ENCODE measurements at places on chromosomes 13 and 19. TPM values are rescaled to one million over a fixed set of nuclear protein-coding genes. Genes with fewer than 3 reads are reported as not detected.

The HNRNPA1L2 gene
- total RNA-seq, result 6.8 TPM

The ZSCAN4 gene
- not detected for total RNA-seq

The FFAR1 gene
- not detected for total RNA-seq

The PRODH2 gene
- not detected for total RNA-seq

The NCCRP1 gene
- 2.0 TPM for total RNA-seq

The VSTM1 gene
- total RNA-seq, result not detected

The GIPC3 gene
- not detected for total RNA-seq

The RINL gene
- total RNA-seq, result 4.1 TPM

The PSG3 gene
- total RNA-seq, result not detected

The SEMA6B gene
- total RNA-seq, result 0.21 TPM

GRCh38 chr13:23671897-23672296 is 101.7 kb downstream of the TNFRSF19 start:
- no peak overlapping the region for H3K27ac ChIP-seq
- H3K4me1 ChIP-seq, result no peaks in the 10 kb centered on the region
- no peak overlapping the region for H3K4me3 ChIP-seq
- H3K27me3 ChIP-seq, result no peaks in the 10 kb centered on the region

DNA sequence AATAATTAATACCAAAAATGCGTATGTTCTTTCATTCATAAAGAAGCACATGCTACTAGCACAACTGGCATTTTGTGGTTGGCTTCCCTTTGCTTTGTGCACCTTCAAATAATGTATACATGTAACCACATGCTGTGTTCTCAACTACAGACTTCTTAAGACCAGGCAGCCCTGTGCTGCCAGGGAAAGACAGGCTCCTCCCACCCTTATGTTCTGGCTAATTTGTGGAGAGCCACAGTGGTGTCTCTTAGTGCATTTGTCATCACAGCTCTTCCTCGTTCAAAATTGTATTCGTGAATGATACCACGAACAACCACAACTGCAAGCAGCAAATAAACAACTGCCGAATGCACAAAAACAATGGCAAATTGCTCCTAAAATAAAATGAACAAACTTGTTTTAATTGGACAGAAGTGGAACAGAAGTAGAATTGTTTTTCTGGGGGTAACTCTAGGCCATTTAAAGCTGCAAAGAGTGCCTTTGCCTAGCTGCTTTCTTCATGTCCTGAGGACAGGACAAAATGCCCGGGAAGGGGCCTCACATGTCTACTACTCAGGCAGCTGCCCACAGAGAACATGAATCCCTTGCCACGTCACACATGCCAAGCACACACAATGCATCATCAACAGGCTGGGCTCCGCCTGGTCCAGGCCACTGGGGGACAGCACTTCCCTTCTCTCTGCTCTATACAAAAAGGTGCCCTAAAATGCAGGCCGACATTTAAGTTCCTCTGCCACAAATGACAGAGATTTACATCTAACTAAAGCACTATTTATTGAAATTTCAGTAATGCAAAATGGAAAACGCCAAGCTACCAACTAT is 21.7 kb downstream of the IRS2 start:
- no peak overlapping the region for H3K27ac ChIP-seq
- no peak for DNase-seq
- H3K4me3 ChIP-seq, result no peak overlapping the region
- no peaks in the 10 kb centered on the region for H3K36me3 ChIP-seq
- no peaks in the 10 kb centered on the region for H3K27me3 ChIP-seq

- H3K36me3 ChIP-seq, result peaks cover 31% of the 10 kb centered on the region
- DNase-seq, result no peak
- H3K27ac ChIP-seq, result no peak overlapping the region
- H3K4me3 ChIP-seq, result no peak overlapping the region
- no peaks in the 10 kb centered on the region for H3K4me1 ChIP-seq
Measured at GRCh38 chr19:36028313-36029041, 4.2 kb downstream of the CLIP3 start.

GRCh38 chr13:50991579-50992521 is 82.3 kb downstream of the RNASEH2B start:
- no peak overlapping the region for H3K27ac ChIP-seq
- H3K36me3 ChIP-seq, result no peaks in the 10 kb centered on the region
- H3K27me3 ChIP-seq, result no peaks in the 10 kb centered on the region
- no peak overlapping the region for H3K4me3 ChIP-seq

GRCh38 chr19:57334191-57334590 is 13.9 kb downstream of the ZNF543 start:
- H3K4me1 ChIP-seq, result no peaks in the 10 kb centered on the region
- no peak for DNase-seq
- H3K27ac ChIP-seq, result no peak overlapping the region
- H3K27me3 ChIP-seq, result no peaks in the 10 kb centered on the region
- H3K36me3 ChIP-seq, result peaks cover 4% of the 10 kb centered on the region
- no peak overlapping the region for H3K4me3 ChIP-seq

- no peak overlapping the region for H3K27ac ChIP-seq
- H3K4me1 ChIP-seq, result peaks cover 8% of the 10 kb centered on the region
- H3K4me3 ChIP-seq, result no peak overlapping the region
- H3K27me3 ChIP-seq, result no peaks in the 10 kb centered on the region
- DNase-seq, result no peak
Measured at GRCh38 chr13:20696073-20696472, 7.4 kb upstream of the IL17D start.

DNA sequence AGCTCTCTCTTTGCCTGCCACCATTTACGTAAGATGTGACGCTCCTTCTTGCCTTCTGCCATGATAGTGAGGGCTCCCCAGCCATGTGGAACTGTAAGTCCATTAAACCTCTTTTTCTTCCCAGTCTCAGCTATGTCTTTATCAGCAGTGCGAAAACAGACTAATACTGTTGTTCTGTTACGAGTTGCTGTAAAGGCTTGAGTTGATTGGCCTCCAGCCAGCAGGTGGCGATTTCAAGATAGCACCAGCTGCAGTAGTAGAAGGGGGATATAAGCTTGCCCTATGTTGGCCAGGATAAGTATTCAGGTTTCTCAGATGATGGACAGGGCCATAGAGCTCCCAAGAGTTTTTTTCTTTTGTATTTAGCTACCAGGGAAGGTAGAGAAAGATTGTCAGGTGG is 385.5 kb downstream of the MZT1 start:
- H3K4me3 ChIP-seq, result no peak overlapping the region
- H3K27me3 ChIP-seq, result no peaks in the 10 kb centered on the region
- H3K4me1 ChIP-seq, result no peaks in the 10 kb centered on the region
- DNase-seq, result no peak
- no peak overlapping the region for H3K27ac ChIP-seq

DNA sequence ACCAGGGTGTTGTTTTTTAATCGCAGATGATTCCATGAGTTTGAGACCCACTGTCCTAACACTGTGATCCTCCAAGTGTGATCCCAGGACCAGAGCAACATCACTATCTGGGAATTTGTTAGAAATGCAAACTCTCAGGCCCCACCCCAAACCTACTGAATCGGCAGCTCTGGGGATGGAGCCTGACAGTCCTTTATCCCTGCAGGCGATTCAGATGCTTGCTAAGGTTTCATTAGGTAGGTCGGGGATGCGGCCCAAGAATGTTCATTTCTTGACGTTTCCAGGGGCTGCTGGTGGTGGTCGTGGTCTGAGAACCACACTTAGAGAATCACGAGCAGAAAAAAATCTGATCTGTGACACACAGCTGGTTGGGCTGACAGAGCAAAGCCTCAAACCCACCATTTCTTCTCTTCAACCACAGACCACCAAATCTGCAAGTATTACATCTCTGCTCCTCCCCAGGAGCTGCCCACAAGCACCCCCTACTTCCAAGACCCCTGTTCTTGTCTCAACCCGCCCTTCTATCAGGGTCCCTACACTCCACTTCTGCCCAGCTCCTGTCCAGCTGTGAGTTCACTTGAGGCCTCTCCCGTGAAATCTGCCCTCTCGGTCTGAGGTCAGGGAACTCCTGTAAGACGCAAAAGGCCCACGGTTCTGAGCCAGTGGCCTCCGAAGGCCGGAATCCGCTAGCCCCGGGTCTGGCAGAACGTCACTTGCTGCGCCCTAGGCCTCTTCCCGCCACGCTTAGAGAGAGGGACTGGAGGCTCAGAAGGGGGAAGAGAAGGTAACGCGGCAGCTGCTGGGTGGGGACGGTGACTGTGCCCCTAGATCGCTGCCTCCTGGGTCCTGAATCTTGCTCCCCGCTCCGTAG is 1.1 kb upstream of the FARP1 start:
- no peaks in the 10 kb centered on the region for H3K4me1 ChIP-seq
- H3K27me3 ChIP-seq, result no peaks in the 10 kb centered on the region
- peak overlapping the region; percentile 73 for H3K4me3 ChIP-seq
- no peak for DNase-seq
- H3K27ac ChIP-seq, result no peak overlapping the region
- peaks cover 14% of the 10 kb centered on the region for H3K36me3 ChIP-seq

DNA sequence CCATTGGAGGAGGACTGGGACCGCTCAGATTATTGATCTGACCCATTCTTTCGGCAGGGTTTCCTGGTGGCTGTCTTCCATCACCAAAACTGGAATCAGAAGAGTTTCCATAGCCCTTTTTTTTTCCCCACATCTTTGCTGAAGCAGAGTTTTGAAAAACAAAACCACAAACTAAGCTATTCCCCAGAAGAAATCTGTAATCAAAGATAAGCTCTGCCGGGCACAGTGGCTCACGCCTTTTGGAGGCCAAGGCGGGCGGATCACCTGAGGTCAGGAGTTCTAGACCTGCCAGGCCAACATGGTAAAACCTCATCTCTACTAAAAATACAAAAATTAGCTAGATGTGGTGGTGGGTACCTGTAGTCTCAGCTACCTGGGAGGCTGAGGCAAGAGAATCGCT is 4.2 kb upstream of the ICAM1 start:
- no peak for DNase-seq
- peaks cover 29% of the 10 kb centered on the region for H3K36me3 ChIP-seq
- peaks cover 8% of the 10 kb centered on the region for H3K4me1 ChIP-seq
- peak overlapping the region; percentile 33 for H3K27ac ChIP-seq

DNA sequence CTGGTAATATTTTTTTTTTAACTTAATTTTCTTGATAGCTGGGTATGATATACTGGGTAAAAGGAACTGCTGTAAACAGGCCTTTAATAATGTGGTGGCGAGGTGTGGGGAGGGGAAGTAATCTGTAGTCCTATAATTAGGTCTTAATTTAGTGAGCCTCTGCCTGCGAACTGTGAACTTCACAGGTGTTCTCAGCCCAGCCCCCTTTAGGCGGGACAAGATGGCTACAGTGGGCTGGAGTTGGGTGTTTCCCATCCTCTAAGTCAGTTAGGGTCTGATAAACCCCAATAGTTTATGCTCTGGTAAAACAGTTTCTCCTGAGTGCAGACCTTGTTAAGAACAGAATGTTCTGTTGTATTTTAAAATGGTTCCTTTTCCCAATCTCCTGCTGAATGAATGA is 97.6 kb upstream of the SERP2 start:
- H3K4me1 ChIP-seq, result peaks cover 12% of the 10 kb centered on the region
- no peak overlapping the region for H3K4me3 ChIP-seq
- no peaks in the 10 kb centered on the region for H3K27me3 ChIP-seq

- H3K27ac ChIP-seq, result no peak overlapping the region
- H3K27me3 ChIP-seq, result no peaks in the 10 kb centered on the region
- no peak overlapping the region for H3K4me3 ChIP-seq
- no peak for DNase-seq
- no peaks in the 10 kb centered on the region for H3K36me3 ChIP-seq
Measured at GRCh38 chr13:87147076-87147475, 524.1 kb upstream of the SLITRK5 start.

DNA sequence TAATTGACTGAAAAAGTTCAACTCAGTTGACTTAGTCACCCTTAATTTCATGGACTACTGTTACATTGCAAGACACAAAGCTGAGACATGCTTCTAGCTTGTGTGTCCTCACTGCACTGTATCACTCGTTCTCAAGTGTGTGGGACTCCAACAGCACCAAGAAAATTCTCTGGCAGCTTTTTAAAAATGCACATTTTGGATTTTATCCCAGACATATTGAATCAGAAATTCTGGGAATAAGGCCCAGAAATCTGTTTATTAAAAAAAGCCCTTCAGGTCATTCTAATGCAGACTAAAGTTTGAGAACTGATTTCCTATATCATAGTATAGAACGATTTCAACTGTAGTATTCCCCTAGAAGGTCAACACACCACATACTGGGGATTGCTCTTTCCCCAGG is 1485.3 kb downstream of the PCDH9 start:
- H3K27me3 ChIP-seq, result no peaks in the 10 kb centered on the region
- H3K27ac ChIP-seq, result no peak overlapping the region
- DNase-seq, result no peak

- H3K27me3 ChIP-seq, result peaks cover 8% of the 10 kb centered on the region
- no peak overlapping the region for H3K27ac ChIP-seq
- H3K36me3 ChIP-seq, result peaks cover 4% of the 10 kb centered on the region
- DNase-seq, result peak; percentile 90
- H3K4me3 ChIP-seq, result no peak overlapping the region
- H3K4me1 ChIP-seq, result peaks cover 20% of the 10 kb centered on the region
Measured at GRCh38 chr19:42176990-42177685, 40.3 kb downstream of the DEDD2 start.

DNA sequence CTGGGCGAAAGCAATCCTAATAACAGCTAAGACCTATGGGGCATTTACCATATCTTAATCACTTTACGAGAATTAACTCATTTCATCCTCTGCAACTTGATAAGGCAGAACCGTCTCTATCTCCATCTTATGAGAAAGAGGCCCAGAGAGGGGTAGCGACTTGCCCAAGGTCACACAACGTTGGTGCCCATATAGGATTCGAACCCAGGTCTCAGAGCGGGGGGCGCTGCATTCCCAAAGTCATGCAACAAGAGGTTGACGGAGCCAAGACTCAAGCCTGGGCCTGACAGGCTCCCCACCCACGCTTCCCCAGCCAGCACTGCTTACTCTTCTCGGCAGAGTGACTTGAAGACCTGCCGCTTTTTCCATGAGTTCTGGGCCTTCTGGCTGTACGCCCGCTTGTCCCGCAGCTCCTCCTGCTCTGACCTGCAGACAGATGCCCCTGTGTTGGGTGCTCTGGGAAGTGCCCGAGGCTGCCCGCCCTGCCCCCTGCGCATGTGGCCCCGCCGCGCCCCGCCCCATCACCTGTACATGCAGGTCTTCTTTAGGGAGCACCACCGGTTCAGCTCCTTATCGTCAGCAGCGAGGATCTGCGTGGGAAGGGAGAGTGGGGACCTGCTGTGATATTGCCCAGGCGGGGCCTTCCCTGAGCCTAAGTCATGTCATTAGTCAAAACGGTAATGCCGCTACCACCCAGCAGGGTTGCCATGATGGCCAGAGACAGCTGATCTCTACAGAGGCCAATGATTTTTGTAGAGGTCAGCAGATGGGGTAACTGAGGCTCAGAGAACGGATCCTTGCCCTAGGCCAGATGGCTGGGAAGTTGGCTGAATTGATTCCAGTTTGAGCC is 10.8 kb downstream of the KRI1 start:
- no peaks in the 10 kb centered on the region for H3K4me1 ChIP-seq
- no peaks in the 10 kb centered on the region for H3K27me3 ChIP-seq
- no peak overlapping the region for H3K4me3 ChIP-seq

DNA sequence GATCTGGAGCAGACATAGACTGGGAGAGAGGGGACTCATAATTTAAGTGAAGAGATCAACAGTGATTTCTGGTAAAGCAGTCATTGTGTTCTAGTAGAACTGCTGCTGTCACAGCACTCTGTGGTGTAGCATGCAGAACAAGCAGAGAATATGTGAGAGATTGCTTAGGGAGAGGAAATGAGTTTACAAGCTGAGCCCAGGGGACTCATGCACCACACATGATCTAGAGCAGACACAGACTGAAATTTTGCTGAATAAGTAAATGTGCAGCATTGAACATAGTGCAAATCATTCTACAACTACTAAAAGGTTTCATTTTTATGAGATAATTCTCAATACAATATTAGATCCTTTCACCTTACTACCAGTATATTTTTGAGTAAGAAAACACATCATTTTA is 125.7 kb downstream of the MYO16 start:
- DNase-seq, result no peak
- no peak overlapping the region for H3K4me3 ChIP-seq
- no peaks in the 10 kb centered on the region for H3K36me3 ChIP-seq
- no peak overlapping the region for H3K27ac ChIP-seq
- no peaks in the 10 kb centered on the region for H3K27me3 ChIP-seq

Measured in Calu3 (cell line).